ENCODE measurements at places on chromosomes 5 and 9. TPM values are rescaled to one million over a fixed set of nuclear protein-coding genes. Genes with fewer than 3 reads are reported as not detected.

Gene SLC6A3
- not detected for total RNA-seq

GRCh38 chr5:178732281-178732680, 1.8 kb upstream of the ZNF354A start:
- DNase-seq: no peak

GRCh38 chr5:14161825-14162556, 18.8 kb downstream of the TRIO start:
- DNase-seq: no peak

DNA sequence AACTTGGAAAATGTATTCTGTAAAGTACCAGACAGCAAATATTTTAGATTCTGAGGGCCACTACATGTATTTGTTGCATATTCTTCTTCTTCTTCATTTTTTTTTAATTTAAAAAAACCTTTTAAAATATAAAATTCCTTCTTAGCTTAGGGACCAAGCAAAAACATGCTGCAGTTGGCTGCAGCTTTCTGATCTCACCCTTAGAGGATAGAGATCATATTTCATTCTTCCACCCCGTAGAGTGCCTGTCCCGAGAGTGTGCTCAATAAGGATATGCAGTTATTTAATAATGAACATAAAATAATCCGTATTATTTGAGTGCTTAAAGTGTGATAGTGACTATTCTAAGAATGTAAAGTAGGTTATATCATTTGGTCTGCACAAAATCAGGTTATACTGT, 204.2 kb upstream of the CD180 start:
- DNase-seq: no peak

Gene PLK2
- 34.9 TPM for total RNA-seq

Gene LHX3
- total RNA-seq: not detected

DNA sequence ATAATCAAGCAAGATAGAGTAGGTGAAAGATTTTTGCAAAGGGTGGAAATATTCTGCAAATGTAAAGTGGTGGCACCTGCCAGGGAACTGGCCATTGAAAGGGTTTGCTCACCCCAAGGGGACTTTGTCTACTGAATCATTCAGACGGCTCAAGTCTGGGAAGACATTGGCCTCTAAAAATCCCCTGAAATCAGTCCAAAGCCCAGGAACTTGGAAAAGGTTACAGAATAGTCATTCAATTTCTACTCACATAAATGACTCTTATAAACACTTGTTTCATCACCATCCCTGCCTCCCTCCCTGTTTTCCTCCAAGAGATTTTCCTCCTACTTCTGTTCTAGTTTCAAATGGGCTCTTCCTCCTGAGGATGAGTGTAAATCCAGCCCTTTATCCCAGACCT, 28.5 kb downstream of the ZNF366 start:
- DNase-seq: no peak

Gene GABRA1
- total RNA-seq: not detected

DNA sequence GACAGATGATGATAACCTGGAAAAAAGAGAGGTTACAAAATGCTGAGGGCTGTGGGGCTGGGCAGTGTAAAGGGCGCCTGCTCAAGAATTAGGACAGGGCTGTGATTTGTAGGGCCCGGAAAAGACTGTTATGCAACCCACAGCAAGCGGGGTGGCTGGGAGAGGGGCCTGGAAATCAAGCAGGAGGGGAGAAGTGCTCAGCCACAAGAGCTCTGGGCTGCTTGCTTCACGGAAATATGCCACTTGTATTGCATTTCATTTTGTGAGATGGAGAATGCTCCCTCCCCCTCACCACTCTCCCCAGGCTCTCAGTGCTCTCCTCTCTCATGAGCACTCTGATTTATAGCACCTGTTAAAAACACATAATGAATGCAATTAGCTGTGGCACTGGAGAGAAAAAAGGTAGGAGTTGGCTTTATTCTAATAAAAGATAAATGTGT, 8.4 kb upstream of the HAND1 start:
- DNase-seq: no peak

DNA sequence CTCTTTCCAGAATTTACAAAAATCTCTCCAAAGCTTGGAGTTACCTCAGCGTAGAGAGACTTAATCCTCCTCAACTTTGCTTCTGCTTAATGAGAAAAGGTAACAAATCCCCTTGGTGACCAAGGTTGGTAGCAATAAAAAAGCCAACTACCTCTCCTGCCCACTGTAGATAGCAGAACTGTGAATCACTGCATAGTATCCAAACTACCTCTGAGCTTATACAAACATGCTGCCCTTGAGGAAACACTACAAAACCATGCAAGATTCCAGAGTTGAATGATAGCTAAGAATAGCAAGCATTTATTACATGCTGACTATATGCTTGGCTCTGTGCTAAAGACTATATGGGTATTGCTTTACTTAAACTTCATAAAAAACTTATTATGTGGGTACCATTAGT, 2.8 kb upstream of the ADAMTS12 start:
- no peak for DNase-seq

Gene BTNL3
- not detected for total RNA-seq

Gene TCERG1
- 20.9 TPM for total RNA-seq

Gene CCL28
- total RNA-seq: 0.37 TPM

Gene HSPB3
- 0.17 TPM for total RNA-seq

DNA sequence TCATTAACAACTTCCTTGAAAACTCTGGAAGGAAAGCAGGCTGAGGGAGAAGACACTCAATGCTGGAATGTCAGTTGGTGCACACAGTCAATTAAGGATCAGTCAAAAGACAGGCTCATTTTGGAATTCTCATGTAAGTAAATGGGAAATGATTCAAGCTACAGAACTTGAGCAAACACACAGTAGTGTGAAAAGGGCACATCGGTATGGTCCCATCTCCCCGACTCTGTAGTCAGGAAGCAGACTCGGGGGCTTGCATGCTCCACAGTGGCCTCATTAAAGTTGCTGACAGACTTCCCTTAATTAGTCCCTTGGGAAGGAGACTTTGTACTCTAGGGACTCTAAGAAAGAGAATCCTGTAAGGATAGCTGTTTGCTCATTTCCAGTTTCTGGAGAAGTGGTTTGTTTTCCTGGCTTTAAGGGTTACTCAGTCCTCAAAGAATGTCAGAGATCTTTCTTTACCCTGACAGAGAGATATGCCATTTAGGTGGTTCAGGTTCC, 339.2 kb downstream of the ADAMTS6 start:
- DNase-seq: no peak

Gene C5orf52
- total RNA-seq: not detected

- DNase-seq: no peak
Measured at GRCh38 chr5:82952326-82952725, 124.9 kb downstream of the TMEM167A start.

DNA sequence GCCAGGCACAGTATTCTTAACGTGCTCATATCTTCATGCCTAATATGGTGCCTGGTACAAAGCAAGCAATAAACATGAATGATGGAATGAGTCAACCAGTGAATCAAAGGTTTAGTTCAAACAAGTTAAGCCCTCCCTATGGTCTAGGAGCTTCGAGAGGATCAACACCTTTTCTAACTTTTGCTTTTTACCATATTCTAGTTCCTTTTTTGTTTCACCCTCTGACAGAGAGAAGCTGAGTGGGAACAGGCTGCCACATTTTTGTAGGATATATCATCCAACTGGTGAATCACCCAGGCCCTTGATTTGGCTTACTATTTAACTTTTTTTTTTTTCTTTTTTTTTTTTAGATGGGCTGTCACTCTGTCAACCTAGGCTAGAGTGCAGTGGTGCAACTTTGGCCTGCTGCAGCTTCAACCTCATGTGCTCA, 39.3 kb upstream of the TNC start:
- DNase-seq: no peak

DNA sequence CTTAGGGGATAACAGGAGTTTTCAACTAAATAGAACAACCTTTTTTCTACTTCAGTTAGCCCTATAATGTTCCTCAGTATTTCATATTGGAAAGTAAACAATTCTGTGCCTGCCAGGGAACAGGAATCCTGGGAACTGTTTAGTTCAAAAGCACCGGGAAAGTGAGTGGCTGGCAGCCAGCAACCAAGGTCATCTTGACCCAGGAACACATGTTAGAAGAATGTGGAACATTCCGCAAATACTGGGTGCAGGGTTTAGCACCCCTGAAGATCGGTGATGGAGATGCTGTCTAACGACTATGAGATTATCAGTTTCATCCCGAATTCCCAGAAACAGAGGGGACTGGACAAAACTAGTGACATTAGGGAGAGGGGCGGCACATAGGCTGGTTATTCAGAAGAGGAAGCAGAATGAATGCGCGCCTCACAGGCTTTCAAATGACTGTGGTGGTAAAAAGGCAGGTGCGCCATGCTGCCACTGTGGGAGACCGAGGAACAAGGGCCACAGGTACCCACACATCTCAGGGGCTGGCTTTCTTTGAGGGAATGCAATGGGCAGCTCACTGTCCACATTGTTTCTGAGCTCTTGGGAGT, 51.2 kb downstream of the IPPK start:
- no peak for DNase-seq

Gene CFAP77
- not detected for total RNA-seq

- DNase-seq: no peak
Measured at GRCh38 chr9:81344366-81344765, 345.0 kb downstream of the TLE1 start.

Gene FRMD3
- 0.61 TPM for total RNA-seq

Gene NDFIP1
- total RNA-seq: 68.1 TPM

DNA sequence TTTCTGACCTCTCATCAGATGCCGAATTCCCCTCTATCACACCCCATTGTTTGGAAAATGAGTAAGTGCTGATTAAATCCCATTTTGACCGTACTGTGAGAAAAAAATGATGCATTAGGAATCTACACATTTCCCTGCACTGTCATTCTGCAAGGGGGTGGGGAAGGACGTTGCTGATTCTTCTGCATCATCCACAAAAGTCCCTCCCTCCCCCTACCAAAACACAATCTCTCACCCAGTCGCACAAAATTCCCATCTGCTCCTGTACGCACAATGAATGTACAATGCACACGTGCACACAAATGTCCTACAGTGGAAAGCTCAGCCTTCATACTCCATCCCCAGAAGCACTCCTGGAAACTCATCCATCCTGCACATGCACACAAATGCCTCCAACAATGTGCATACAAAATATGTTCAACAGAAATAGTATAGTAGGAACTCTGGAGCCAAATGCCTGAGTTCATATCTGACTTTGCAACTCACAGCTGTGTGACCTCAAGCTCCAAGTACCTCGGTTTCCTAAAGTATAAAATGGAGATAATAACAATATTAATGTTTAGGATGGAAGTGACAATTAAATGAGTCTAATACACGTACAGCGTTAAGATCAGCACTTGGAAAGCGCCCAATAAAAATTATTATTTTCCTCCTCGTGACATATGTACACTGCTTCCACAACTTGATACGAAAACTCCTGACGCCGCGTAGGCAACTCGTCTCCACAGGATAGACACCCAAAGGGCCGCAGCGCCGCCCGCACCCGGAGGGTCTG, 809 bp downstream of the TNIP1 start:
- no peak for DNase-seq

Gene BBLN
- total RNA-seq: 13.4 TPM

Gene DIPK1B
- total RNA-seq: 19.7 TPM

Measured in liver (tissue), 10 donors.